Right kidney (tissue), 9 donors: ENCODE measurements at places on chromosomes 3 and 15.

- no peak for DNase-seq
These were observed 62.7 kb upstream of the MRPS22 start for GRCh38 chr3:139281096-139281495.

DNA sequence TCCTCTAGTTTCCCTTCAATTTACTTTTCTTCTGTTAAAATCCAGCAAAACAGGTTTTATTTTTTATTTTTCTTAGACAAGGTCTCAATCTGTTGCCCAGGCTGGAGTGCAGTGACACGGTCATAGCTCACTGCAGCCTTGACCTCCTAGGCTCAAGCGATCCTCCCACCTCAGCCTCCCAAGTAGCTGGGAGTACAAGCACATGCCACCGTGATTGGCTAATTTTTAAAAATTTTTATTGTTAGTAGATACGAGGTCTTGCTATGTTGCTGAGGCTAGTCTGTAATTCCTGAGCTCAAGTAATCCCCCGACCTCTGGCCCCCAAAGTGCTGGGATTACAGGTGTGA, 41.6 kb downstream of the ILDR1 start:
- no peak for DNase-seq

DNA sequence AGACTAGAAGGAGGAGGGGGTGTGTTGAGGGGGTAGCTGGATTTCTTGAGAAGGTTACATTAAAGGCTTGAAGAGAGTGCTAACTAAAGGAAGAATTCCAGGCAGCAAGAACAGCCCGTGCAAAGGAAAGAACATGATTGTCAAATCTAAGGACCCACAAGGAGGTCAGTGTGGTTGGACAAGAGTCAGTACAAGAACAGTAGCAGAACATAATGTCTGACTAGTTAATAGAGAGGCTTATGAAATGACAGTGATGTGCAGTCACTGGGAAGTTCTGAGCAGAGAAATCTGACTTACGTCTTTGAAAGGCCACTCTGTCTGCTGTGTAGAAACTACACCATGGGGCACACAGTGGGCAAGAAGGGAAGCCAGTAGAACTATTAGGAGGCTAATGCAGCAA, 19.8 kb upstream of the RBMS3 start:
- no peak for DNase-seq

DNA sequence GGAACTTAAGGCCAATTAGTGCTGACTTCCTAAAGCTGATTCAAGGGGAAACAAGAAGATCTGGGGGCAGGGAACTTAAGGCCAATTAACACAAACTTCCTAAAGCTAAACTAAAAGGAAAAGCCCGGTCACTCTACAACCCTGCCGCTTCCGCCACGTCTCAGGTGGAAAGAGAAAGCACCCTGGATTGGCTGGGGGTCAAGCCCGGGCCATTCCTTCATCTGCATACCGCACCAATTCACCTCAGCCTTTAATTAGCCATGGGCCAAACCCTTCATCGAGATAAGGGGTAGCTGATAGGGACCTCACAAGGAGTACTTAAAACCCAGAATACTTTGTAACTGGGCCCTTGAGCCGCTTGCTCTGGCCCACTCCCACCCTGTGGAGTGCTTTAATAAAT, 14.4 kb downstream of the TMPRSS7 start:
- DNase-seq: no peak

- no peak for DNase-seq
These were observed 1.1 kb downstream of the GORASP1 start for GRCh38 chr3:39106281-39106811.

- DNase-seq: no peak
These were observed 861 bp upstream of the RFT1 start for GRCh38 chr3:53131096-53131495.

GRCh38 chr15:74128785-74129585, 1.4 kb upstream of the ISLR2 start:
- DNase-seq: peak; percentile 65
